Stimulated activated CD4-positive, alpha-beta T cell treated with anti-CD3 and anti-CD28 coated beads, Interleukin-2, amount 100 ng/mL, for 48 hours (primary cell): ENCODE measurements at places on chromosomes 1 and 21.

GRCh38 chr21:46307625-46308024 lies 16.0 kb downstream of the C21orf58 start:
- no peak for DNase-seq

- no peak for DNase-seq
Observed at GRCh38 chr1:228992907-228993535, 257.7 kb downstream of the RHOU start.

- DNase-seq = no peak
Observed at GRCh38 chr1:113940365-113941244, 11.5 kb downstream of the HIPK1 start.

- DNase-seq = no peak
Observed at GRCh38 chr1:205373022-205373797, 16.5 kb upstream of the KLHDC8A start.

DNA sequence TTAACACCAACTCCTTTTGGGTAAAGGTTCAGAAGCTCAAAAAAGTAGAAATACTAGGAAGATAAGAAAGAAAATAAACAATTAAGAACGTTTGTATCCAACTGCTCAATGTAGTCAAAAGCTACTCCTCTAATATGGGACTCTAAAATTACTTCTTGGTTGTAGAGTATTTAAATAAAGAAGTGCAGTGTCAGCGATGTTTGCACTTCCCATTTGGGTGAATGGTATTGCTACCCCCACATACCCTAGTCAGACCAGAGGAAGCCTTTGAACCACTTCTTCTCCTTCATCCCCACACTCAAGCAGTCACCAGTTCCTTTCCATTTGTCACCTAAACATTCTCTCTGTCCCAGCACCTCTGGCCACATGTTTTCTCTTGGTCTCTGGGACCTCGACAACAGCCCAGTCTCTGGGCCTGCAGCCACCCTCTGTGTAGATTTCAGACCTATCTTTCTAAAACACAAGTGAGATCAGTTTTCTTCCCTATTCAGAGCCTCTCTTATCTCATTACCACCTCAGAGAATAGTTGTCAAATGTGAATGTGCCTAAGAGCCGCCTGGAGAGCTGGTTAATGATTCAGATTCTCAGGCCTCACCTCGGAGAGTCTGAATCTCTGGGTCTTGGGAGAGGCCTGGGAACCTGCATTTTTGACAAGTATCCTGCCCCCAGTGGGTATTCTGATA lies 109.8 kb downstream of the OMA1 start:
- DNase-seq = no peak

- DNase-seq = no peak
Observed at GRCh38 chr21:25183577-25183976, 423.7 kb downstream of the MRPL39 start.

DNA sequence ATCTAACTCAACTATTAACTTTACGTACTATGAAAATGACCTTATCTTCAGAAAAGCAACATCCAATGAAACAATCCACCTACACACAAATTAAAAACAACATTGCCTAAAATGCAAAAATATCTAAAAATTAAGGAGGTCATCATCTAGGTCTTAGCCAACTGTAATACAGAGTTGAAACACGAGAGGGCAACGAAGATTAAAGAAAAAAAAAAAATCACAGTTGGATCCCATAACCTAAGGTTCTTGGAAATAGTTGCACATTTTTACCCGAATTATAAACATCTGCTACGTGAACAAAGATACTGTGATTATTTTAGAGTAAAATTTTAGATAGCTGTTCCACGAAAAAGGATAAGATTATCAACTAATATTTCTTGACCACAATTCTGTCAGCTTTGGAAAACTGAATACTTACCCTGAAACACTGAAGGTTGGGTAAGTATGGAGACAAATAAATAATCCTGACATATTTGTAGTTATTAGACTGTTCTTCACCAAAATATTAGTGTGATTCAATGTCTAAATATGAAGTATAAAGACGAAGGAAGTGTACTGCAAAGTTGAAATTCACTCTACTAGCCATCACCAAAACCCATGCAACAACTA lies 88.0 kb upstream of the AK4 start:
- no peak for DNase-seq

- no peak for DNase-seq
Observed at GRCh38 chr21:40073642-40074041, 206.4 kb downstream of the PCP4 start.

- DNase-seq = no peak
Observed at GRCh38 chr21:29297483-29298347, 1.0 kb upstream of the BACH1 start.

DNA sequence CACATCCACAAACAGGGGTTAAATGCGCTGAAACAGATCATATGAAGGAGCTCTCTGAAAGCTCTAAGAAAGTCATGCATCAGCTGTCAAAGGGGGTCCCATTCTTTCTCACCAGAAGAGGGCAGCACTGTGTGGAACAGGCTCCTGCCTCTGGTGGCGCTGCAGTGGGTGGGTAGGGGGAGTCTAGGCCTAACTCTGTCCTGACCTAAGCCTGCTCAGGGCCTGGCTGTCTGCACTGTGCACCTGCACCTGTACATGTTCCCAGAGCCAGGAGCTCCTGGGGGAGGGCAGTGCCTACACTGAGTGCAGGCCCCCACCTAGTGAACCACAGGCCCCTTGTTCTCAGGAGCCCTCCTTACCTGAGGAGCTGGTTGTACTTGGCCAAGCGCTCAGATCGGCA lies 16.0 kb downstream of the ENO1 start:
- DNase-seq = no peak

- DNase-seq = no peak
Observed at GRCh38 chr1:207850621-207851407, 60.1 kb downstream of the CD34 start.

- DNase-seq = no peak
Observed at GRCh38 chr1:237528545-237528944, 362.2 kb downstream of the ZP4 start.

DNA sequence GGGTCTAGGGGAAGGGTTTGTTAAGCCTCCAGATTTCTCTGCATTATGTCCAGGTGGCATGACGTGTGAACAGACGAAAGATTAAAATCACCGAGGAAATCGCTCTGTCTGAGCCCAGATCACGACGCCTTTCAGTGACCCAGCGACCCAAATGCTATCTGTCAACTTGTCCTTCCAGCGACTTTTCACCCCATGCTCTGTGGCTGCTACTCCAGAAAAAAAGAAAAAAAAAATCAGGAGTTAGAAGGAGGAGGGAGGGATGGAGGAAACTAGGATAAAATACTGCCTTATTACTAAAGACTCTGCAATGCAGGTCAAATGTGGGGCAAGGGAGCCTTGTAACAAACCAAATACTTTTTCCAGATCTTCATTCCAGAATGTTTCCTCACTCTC lies 352.0 kb downstream of the NUF2 start:
- no peak for DNase-seq

GRCh38 chr1:116096013-116096618 lies 15.1 kb upstream of the MAB21L3 start:
- DNase-seq = no peak

GRCh38 chr21:45035477-45035848 lies 38.9 kb upstream of the ADARB1 start:
- DNase-seq = no peak

- no peak for DNase-seq
Observed at GRCh38 chr1:225595974-225596551, 56.9 kb downstream of the ENAH start.

- DNase-seq = no peak
Observed at GRCh38 chr1:62487956-62488355, 51.1 kb downstream of the USP1 start.

GRCh38 chr1:247104965-247105364 lies 809 bp upstream of the ZNF669 start:
- DNase-seq = no peak

GRCh38 chr1:230144758-230145504 lies 77.9 kb downstream of the GALNT2 start:
- DNase-seq = no peak
